Melanocyte of skin (primary cell): ENCODE measurements at places on chromosomes 11 and 22. TPM values are rescaled to one million over a fixed set of nuclear protein-coding genes. Genes with fewer than 3 reads are reported as not detected.

ZBTB16 gene
- total RNA-seq, result under 0.01 and 1.8 TPM in 2 replicates

CATSPERZ gene
- 0.34 and 0.73 TPM in 2 replicates for total RNA-seq

PNPLA5 gene
- not detected in 2 replicates for total RNA-seq

LIF gene
- 0.36 and 1.4 TPM in 2 replicates for total RNA-seq

TSGA10IP gene
- total RNA-seq, result not detected in 2 replicates

GAS2 gene
- total RNA-seq, result 2.4 and 4.7 TPM in 2 replicates

ALX4 gene
- under 0.01 TPM in 1 of 2 replicates, not detected in the other for total RNA-seq

RFPL1 gene
- total RNA-seq, result not detected in 2 replicates

TMEM41B gene
- total RNA-seq, result 35.8 and 43.0 TPM in 2 replicates

TMPRSS5 gene
- 9.6 and 10.0 TPM in 2 replicates for total RNA-seq
